ENCODE measurements at places on chromosomes 1 and 21.

DNA sequence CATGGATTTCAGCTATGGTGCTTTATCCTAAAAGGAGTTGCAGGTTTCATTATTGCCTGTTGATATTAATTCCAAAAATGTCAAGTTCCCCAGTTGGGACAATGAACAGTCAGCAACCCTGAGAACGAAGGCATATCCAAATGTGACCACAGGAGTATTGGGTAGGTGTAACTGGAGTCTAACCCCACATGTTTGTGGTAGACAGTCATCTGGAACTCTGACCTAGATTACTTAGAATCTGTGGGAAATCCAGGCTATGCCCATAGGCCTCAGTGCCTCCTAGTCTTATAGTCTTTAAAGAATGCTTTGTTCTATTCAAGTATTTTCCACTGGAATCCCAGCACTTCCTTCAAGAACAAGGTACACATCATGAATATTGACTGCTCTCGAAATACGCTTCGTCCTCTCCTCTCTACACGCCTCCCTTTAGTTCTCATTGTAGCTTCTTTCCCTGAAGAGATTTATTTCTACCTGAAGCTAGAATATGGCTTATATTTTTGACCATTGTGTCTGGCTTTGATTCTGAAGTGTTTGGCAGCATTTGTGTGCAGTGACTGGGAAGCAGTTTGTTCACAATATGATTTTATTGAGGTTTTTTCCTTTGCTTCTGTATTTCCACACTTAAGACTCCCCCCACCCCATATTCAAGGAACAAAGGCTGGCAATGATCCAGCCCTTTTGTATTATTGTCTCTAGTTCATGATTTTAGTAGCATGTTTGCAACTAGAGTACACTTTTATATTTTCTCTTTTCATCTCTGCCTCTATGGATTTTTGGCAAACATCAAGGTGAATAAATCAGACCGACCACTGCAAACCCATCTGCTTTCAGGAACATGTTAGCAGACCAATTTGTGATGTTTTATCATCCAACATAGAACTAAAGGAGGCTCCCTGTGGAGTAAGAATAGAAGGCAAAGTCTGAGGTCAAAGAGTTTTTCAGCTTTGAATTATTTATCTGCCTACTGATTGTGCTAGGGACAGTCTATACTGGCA, 178.6 kb downstream of the GPR52 start:
- DNase-seq: no peak

GRCh38 chr1:38475624-38476005, 384.0 kb downstream of the RRAGC start:
- no peak for DNase-seq

- DNase-seq: no peak
These were observed at the start of gene CLIC6 for GRCh38 chr21:34668803-34669148. Gene CLIC6, plus strand, starts transcription at chr21:34668994. Its CDS starts 395 bp downstream, at chr21:34669389.

GRCh38 chr1:243434594-243434993, 178.8 kb downstream of the SDCCAG8 start:
- DNase-seq: no peak

- DNase-seq: no peak
These were observed 21.7 kb downstream of the UMODL1 start for GRCh38 chr21:42092771-42093170.

DNA sequence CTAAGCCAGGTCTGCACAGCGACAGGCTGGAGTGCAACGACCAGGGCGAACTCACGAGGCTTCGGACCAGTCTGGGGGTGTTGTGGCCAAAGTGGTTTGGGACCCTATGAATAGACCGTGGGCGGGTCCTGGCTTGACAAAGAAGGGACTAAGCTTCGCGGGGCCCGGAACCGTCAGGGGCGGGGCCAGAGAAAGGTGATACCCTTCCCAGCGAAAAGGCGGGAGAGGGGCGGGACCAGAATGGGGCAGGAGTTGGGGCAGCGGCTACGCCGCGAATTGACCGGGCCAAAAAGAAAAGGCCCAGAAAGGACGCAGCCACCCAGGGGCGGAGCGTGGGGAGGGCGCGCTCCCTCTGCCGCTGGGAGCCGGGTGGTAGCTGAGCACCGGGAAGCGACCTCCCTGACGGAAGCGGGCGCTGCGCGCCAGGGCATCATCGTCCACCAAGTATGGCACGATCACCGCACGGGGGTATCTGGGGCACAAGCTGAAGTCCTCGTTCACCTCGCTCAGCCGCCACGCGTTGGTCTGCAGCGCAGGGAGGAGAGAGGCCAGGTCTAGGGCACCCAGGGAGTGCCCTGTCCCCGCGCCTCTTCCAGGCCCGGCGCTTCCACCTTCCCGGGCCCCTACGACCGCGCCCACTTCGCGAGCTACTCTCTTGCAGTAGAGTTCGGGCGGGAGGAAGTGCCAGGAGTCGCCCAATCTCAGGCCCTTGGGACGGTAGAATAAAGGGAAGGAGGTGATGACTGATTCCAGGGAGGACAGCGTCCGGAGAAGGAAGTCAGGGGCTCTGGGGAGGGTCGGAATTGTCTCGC, 6.7 kb upstream of the FAM167B start:
- DNase-seq: no peak

DNA sequence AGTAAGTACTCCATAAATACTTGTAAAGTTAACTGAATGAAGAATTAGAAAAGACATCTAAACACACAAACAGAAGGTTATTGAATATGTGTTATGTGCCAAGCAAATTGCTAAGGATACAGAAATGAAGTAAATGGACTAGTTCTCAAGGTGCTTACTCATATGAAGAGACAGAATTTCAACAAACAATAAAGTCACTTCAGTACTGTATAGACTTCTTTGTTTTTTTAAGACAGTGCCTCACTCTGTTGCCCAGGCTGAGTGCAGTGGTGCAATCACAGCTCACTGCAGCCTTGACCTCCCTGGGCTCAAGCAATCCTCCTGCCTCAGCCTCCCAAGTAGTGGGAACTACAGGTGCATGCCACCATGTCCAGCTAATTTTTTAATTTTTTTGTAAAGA, 57.3 kb downstream of the SERBP1 start:
- no peak for DNase-seq

DNA sequence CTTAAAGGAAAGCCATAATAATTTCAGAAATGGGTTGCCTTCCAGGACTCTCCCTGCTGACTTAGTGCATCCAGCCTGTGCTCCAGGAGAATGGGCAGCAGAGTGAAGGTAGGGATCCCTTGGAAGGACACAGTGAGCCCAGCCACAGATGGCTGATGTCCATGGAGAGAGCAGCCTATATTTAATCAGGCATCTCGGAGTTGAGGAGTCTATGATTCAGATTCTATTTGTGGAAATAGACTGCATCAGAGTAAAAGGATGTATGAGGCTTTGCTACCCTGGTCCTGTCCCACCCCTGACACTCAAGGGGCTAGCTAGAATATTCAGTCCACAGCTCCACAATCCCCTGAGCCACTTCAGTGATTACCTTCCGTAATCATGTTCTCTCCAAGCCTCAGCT, 43.8 kb upstream of the PBX1 start:
- no peak for DNase-seq

GRCh38 chr1:190439447-190439846, 38.2 kb downstream of the BRINP3 start:
- no peak for DNase-seq

- DNase-seq: no peak
These were observed 544.8 kb downstream of the NUF2 start for GRCh38 chr1:163866564-163866963.

- DNase-seq: no peak
These were observed 288.1 kb downstream of the DPYD start for GRCh38 chr1:97632776-97633175.

- DNase-seq: no peak
These were observed 53.1 kb downstream of the TNR start for GRCh38 chr1:175690298-175690697.

- no peak for DNase-seq
These were observed 312.3 kb downstream of the RRAGC start for GRCh38 chr1:38547321-38547720.

DNA sequence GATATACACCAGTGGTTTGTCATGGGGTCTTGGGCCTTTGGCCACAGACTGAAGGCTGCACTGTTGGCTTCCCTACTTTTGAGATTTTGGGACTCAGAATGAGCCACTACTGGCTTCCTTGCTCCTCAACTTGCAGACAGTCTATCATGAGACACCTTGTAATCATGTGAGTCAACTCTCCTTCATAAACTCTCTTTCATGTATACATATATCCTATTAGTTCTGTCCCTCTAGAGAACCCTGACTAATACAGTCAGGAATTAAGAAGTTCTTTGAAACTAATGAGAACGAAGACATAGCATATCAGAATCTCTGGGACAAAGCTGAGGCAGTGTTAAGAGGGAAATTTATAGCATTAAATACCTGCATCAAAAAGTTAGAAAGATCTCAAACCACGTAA, 110.8 kb downstream of the SLC5A9 start:
- no peak for DNase-seq

DNA sequence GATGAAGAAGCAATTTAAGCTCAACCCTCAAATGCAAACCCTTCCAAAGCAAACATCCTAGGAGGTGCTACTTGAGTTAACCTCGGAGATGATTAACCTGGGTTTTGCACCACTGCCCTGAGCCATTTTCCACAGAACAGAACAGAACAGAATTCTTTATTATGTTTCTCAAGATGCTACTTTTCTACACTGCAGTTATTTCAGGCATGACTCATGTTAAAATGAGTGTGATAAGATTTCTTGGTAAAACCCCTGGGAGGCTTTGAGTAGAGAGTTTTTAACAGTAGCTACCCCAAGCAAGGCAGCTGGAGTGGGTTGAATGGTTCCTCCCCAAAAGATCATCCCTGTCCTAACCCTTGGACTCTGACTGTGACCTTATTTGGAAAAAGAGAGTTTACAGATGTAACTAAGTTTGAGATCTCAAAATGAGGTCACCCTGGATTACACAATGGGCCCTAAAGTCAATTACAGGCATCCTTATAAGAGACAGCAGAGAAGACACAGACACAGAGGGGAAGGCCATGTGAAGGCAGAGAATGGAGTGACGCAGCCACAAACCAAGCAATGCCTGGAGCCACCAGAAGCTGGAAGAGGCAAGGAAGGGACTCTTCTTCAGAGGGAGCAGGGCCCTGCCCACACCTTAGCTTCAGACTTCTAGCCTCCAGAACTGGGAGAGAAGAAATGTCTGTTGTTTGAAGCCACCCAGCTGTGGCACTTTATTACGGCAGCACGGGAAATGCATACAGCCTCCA, 153.4 kb downstream of the ETS2 start:
- DNase-seq: no peak

GRCh38 chr1:8439015-8439702, 121.2 kb downstream of the SLC45A1 start:
- DNase-seq: no peak

GRCh38 chr1:46806196-46807020, 7.6 kb downstream of the CYP4B1 start:
- DNase-seq: no peak

- no peak for DNase-seq
These were observed 41.4 kb downstream of the PTPRF start for GRCh38 chr1:43572084-43572483.
